ENCODE measurements at places on chromosomes 1 and 21.

DNA sequence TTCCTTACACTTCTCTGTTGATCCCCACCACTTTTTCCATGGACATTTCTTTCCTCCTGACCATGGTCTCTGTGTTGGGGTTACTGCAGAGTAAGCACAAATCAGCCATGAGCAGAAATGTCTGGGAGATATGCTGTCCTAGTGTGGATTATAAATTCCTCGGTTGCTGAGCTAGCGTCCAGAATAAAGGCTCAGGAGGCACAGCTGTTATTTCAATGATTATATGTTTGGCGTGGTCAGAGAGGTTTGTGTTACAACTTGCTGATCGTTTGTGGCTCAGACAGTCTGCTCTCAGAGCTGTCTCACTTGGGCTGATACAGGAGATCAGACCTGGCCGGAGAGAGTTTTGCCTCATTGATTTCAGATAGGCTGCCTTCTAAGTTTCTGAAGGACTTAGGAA lies 37.5 kb upstream of the LAMC2 start:
- H3K4me1 ChIP-seq, result peaks cover 7% of the 10 kb centered on the region
- H3K4me3 ChIP-seq, result no peak overlapping the region
- DNase-seq, result no peak

DNA sequence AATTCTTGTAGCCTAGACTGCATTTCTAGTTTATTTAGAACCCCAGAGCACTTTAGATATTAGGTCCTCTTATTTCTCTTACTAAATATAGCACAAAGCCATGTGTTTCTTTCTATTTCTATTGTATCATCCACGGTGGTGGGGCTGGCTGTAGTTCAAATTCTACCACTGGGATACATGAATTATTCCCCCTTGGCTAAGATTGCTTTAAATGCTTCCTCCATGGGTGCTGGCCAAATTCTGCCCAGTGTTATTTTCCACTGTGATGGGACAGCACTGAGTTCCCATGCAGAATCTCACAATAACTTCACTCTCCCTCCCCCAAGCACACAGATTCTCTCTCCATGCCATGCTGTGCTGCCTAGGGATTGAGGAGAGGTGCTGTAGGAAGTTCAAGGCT lies 41.5 kb upstream of the GBP6 start:
- no peak overlapping the region for H3K4me3 ChIP-seq
- H3K27me3 ChIP-seq, result no peaks in the 10 kb centered on the region
- DNase-seq, result no peak

- H3K36me3 ChIP-seq, result no peaks in the 10 kb centered on the region
- no peaks in the 10 kb centered on the region for H3K4me1 ChIP-seq
- no peak overlapping the region for H3K27ac ChIP-seq
- H3K4me3 ChIP-seq, result no peak overlapping the region
- H3K27me3 ChIP-seq, result no peaks in the 10 kb centered on the region
- DNase-seq, result no peak
These were observed 535.8 kb upstream of the DAB1 start for GRCh38 chr1:57959531-57960241.

GRCh38 chr1:205630241-205630640 lies 1.6 kb downstream of the ELK4 start:
- peaks cover 38% of the 10 kb centered on the region for H3K4me1 ChIP-seq
- peak overlapping the region; percentile 96 for H3K4me3 ChIP-seq
- peaks cover 9% of the 10 kb centered on the region for H3K36me3 ChIP-seq
- DNase-seq, result no peak
- H3K27me3 ChIP-seq, result no peaks in the 10 kb centered on the region

DNA sequence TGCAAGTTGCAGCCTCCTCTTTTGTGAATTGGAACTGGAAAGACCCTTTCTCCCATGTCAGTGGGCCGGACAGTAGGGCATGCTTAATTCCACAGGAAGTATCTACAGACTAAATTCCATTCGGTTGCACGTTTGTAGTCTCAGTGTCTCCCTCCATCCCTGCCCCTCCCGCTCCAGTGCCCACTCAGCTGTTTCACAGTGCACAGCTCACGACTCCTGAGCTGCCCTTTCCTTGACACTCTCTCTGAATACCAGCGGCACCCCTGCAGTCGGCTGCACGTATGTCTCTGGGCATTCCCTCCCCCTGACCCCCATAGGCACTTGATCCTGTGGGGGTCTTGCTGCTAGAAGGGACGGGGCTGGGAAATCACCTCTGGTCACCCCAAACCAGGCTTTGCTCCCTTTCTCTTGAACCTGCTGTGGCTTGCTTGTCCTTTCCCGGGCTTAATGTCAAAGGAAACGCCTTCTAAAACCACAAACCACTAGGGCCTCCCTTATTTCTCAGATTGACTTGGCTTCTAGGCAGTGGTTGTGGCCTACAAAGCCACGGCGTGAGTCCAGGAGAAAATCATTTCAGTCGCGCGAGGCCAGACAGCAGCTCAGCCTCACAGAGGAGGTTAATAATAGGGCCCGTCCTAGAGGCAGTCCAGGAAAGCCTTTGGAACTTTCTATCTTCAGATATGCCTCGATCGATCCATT lies 365.3 kb upstream of the PROX1 start:
- no peaks in the 10 kb centered on the region for H3K36me3 ChIP-seq
- no peaks in the 10 kb centered on the region for H3K27me3 ChIP-seq
- DNase-seq, result peak; percentile 30

- H3K36me3 ChIP-seq, result no peaks in the 10 kb centered on the region
- H3K4me1 ChIP-seq, result no peaks in the 10 kb centered on the region
- no peaks in the 10 kb centered on the region for H3K27me3 ChIP-seq
- no peak overlapping the region for H3K4me3 ChIP-seq
- H3K27ac ChIP-seq, result no peak overlapping the region
These were observed 92.1 kb downstream of the LRRC8C start for GRCh38 chr1:89725011-89725370.

DNA sequence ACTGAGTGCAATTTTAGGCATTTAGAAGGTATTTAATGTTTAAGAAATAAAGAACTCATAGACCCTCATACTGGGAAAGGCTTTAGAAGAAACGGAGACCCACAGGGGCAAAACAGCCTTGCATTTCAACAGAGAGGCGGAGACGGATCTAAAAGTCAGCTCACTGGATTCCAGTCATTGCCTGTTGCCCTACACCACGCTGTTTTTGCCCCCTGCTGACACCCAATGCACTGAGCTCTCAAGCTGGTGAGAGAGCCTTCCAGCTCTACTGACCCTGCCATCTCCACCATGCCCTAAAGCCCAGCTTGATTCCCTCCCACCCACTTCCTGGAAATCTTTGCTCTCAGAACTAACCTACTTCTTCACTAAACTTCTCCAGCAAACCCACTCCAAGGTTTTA lies 7.2 kb upstream of the TRAF3IP3 start:
- no peak overlapping the region for H3K27ac ChIP-seq
- no peak overlapping the region for H3K4me3 ChIP-seq
- DNase-seq, result no peak

DNA sequence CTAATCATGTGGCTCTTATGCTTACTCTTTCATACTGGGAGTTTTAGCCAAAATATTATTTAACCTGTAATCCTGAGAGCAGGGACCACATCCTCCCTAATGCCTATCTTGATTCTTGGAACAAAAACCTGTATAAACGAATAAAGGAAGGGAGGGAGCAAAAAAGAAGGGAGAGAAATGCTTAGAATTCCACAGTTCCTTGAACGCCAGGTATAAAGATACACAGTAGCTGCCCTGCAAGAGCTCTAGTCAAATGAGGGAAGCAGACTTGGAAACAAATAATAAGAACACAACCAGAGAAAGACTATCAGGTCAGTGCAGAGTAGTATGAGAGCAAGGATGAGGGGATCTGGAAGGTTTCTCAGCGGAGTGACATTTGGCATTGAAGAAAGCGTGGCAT lies 116.3 kb downstream of the SLC30A10 start:
- DNase-seq, result no peak
- no peaks in the 10 kb centered on the region for H3K27me3 ChIP-seq
- H3K27ac ChIP-seq, result no peak overlapping the region

DNA sequence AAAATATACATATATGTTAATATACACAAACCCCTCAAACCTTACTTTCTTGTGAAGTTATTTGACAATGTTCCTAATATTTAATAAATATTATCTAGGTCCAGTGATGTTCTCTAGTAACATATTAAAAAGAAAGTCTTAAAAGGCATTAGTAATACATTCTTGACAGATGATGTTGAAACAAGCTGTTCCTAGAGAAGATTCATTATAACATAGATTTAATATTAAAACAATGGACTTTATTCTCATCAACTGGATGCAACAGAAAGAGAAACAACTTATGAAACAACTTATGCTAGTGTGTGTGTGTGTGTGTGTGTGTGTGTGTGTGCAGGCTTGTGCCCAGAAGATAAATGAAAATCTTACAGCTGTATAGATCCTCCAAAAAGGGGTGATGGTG lies 68.5 kb upstream of the PLXNA2 start:
- H3K27me3 ChIP-seq, result no peaks in the 10 kb centered on the region
- no peaks in the 10 kb centered on the region for H3K4me1 ChIP-seq
- H3K36me3 ChIP-seq, result no peaks in the 10 kb centered on the region

- no peaks in the 10 kb centered on the region for H3K4me1 ChIP-seq
- no peak overlapping the region for H3K4me3 ChIP-seq
- no peak for DNase-seq
These were observed 90.7 kb downstream of the IGSF21 start for GRCh38 chr1:18198260-18198659.

DNA sequence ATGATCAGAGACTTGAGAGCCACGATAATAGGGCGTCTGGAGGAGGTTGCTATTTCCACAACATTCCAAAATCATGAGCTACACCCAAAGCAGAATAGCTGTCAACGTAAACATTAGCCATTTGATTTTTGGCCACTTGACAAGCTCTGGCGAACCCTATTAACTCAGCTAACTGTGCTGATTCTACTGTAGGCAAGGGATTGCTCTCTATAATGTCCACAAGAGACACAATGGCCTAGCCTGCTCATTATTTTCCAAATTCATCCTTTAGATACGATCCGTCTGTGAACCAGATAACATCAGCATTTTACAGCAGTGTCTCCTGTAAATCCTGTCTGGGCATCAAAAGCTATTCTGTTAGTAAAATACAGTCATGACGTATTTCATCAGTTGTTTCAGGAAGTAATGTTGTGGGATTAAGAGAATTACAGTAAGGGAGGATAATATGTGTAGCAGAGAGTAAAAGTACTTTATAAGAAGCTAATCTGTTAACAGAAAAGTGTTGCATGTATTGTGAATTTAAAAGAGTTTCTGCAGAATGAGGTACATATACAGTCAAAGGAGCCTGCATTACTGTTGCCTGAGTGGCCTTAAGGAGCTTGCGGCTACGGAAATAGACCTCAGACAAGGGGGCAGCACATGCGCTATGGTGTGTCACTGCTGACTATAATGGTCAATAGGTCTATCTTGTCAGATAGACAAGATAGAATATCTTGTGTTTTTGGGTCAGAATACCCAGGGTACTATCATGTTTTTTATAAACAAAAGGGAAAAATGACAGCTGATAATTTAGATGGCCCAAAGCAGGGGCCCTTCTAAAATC lies 44.9 kb upstream of the TINAGL1 start:
- H3K27me3 ChIP-seq, result no peaks in the 10 kb centered on the region
- DNase-seq, result no peak
- no peaks in the 10 kb centered on the region for H3K36me3 ChIP-seq
- peaks cover 33% of the 10 kb centered on the region for H3K4me1 ChIP-seq

GRCh38 chr1:45510036-45510971 lies 10.2 kb downstream of the MMACHC start:
- no peak overlapping the region for H3K4me3 ChIP-seq
- peaks cover 30% of the 10 kb centered on the region for H3K36me3 ChIP-seq
- peak overlapping the region; percentile 8 for H3K27ac ChIP-seq
- H3K4me1 ChIP-seq, result peaks cover 45% of the 10 kb centered on the region

- H3K27ac ChIP-seq, result no peak overlapping the region
- H3K4me1 ChIP-seq, result peaks cover 29% of the 10 kb centered on the region
These were observed 27.9 kb upstream of the TSPEAR start for GRCh38 chr21:44739316-44739715.

- no peaks in the 10 kb centered on the region for H3K36me3 ChIP-seq
- no peak for DNase-seq
- no peaks in the 10 kb centered on the region for H3K4me1 ChIP-seq
- no peak overlapping the region for H3K4me3 ChIP-seq
- no peak overlapping the region for H3K27ac ChIP-seq
These were observed 149.9 kb downstream of the OLFM3 start for GRCh38 chr1:101846820-101847219.

GRCh38 chr1:204578867-204579664 lies 62.9 kb downstream of the MDM4 start:
- no peak overlapping the region for H3K4me3 ChIP-seq
- no peaks in the 10 kb centered on the region for H3K36me3 ChIP-seq
- H3K4me1 ChIP-seq, result no peaks in the 10 kb centered on the region

- H3K4me1 ChIP-seq, result no peaks in the 10 kb centered on the region
- DNase-seq, result no peak
- H3K27ac ChIP-seq, result no peak overlapping the region
- H3K36me3 ChIP-seq, result no peaks in the 10 kb centered on the region
- no peak overlapping the region for H3K4me3 ChIP-seq
- peaks cover 6% of the 10 kb centered on the region for H3K27me3 ChIP-seq
These were observed 17.1 kb upstream of the ZBTB21 start for GRCh38 chr21:42027085-42027821.

DNA sequence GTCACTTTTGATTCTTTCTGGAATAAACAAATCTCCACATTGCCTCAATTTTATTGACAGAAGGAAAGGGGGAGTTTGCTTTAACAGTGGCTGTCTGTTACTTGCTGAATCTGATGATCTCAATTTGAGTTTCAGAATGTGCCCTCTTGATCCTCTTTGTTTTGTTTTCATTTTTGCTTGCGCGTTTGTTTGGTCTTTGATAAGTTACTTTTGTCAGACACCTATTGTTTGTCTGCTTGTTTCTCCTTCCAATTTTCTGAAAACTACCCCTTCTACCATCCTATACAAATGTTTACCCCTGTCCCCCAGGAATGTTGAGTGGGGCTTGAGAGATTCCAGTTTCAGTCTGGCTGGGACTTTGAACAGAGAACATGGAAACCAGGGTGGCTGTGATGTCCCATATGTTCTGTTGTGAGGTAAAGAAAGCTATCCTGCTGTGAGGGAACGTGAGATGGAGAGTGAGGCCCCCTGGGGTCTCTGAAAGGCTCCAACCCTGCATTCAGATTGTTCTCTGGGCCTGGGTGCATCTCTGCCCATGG lies 11.8 kb upstream of the XCL2 start:
- peak overlapping the region; percentile 74 for H3K27ac ChIP-seq
- no peaks in the 10 kb centered on the region for H3K27me3 ChIP-seq
- H3K4me1 ChIP-seq, result peaks cover 78% of the 10 kb centered on the region
- H3K4me3 ChIP-seq, result peak overlapping the region; percentile 22
- peak; percentile 90 for DNase-seq
- no peaks in the 10 kb centered on the region for H3K36me3 ChIP-seq

Data from HepG2 (cell line).